ENCODE measurements at places on chromosomes 12 and 14. TPM values are rescaled to one million over a fixed set of nuclear protein-coding genes. Genes with fewer than 3 reads are reported as not detected.

The TMBIM6 gene
- total RNA-seq = 426 TPM

The EXOC3L4 gene
- 2.5 TPM for total RNA-seq

The ACRBP gene
- 3.8 TPM for total RNA-seq

DNA sequence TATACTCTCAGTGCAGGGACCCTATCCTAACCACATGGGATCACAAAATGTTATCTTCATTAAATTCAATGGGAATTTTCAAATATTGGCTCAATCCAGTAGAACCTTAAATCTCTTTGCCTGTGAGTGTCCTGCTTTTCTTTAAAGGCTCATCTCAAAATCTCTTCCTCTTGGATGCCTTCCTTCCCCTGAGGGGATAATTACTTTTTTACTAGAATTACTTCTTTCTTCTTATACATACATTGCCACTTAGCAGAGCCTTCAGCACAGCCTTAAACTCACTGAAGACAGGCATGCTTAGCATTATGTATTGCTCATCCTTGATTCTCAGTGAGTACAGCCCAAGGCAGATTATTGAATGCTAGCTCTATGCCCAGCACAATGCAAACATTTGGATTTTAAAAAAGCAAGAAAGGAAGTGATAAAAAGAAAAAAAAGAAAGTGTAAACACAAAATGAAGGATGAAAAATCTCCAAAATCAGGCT is 1918.0 kb upstream of the FLRT2 start:
- DNase-seq = no peak

DNA sequence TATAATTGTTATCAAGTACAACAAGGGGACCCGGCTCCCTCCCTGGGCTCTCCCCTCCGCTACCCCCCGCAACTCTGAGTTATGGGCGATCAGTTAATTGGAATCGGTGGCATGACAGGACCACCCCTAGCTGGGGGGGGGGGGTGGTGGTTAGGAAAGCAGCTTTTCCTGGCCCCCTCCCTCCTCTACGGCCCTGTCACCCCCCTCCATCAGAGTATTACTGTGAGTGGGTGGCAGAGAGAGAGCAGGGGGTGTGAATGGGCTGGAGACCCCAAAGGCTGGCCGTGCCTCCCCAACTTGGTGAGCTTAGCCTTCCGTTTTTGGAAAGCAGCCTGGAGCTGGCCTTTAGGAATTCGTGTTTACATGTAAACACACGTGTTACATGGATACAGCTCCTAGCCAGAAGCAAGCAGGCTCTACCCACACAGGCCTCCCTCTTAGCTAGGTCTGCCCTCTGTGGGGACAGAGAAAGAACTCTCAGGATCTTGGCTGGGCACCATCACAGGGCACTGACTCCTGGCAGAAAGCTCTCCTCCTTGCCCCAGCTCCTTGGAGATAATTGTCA is 1.1 kb upstream of the HOXC4 start:
- DNase-seq = peak; percentile 73

DNA sequence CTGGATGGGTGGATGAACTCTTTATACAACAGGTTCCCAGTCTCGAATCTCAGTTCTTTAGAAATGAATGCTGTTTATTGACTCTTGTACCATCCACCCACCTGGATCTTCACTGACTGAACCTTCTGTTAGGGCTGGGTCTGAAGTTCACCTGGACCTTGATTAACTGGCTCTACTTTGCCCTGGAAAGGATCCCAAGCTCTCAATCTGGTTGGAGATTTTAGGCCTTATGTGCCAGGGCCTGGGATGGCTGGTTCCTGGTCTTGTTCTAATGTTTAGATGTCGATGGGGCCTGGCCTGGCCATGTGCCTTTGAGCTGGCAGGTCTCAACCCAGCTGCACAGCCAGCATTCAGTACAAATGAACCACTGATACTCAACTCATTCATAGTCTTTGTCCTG is 76.5 kb upstream of the MED13L start:
- DNase-seq = no peak

GRCh38 chr14:21523203-21523602 is 2.9 kb downstream of the SALL2 start:
- DNase-seq = no peak

DNA sequence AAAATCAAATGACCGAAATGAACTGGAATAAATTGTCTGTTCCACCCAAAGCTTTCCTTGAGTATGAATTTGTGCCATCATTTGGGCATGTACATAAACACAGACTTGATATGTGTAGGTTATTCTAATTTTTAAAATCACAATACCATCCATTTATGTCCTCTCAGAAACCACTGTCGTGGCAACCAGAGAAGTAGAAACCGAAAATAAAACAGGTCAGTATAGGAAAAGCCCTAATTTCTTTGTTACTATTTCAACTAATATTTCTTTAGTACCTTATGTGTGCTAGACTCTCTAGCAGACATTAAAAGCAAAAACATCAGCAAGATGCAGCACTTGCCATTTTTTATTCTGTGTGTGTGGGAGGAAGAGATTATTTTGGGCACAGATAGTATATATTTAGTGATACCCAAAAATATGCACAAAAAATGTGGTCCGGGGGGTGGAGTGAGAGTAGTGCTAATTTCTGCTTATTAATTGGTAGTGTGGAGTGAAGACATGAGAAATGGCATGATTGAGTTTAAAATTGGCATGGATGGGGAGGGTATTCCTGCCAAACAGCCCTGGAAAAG is 130.8 kb upstream of the CNTN1 start:
- DNase-seq = no peak

DNA sequence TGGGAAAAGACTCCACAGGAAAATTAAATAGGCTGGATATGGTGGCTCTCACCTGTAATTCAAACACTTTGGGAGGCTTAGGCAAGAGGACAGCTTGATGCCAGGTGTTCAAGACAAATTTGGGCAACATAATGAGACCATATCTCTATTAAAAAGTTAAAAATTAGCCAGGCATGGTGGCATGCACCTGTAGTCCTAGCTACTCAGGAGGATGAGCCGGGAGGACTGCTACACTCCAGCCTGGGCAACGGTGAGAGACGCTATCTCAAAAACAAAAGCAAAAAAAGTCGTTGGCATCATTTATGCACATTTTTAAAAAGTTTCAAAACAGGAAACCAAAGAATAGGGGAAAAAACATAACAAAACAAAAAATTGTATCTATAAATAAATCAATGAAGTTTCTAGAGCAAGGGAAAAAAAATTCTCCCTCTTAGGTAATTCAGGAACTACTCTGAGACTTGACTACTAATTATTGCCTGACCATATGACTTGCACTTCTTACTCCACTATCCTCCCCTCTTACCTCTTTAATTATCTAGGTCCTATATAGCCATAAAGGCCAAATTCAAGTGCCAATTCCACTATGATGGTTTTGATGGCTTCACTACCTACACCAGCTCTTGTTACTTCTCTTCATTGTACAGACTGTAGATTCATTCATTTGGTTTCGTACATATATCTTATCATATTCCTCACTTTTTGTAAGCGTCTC is 1.6 kb downstream of the METTL3 start:
- DNase-seq = no peak

DNA sequence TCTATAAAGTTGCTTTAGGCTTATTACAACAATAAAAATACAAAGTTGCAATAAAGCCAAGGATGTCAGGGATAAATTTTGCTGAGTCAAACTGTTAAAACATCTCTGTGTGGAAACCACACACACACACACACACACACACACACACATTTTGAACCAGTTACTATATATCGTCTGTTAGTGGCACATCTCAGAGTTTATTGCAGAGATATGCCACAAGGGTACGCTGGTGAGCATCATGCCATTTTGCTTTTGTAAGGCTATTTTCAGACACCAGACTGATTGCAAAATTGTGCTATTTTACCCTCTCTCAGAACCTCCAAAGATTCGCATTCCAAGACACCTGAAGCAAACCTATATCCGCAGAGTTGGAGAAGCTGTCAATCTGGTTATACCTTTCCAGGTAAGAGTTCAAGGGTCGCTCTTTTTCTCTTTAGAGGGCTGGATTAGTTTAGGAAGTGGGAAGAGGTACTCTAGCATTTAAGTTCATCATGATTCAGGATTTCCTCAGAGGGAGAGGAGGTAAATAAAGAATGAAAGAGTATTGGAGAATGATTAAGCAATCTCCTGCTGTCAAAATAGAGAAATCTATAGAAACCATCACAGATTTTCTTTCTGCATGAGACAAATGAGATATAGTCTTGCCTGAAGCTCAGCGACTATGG is 27.3 kb upstream of the CHPT1 start:
- peak; percentile 75 for DNase-seq

DNA sequence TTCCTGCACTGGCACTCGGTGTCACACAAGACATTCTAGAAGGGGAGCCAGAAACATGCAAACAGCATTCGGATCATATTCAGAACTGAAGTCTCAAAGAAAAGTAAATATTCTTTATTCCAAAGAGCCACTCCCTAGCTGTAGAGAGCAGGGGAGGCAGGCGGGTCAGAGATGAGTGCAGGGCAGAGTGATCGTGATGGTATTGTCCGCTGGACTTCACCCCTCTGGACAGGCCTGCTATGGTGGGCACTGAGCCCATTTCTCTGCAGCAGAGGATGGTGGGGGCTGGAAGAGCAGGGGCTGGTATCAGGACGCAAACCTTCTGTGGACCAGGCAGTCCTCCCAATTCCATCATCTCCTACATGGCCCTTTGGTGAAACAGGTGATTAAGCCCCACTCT is 25.6 kb downstream of the IRF2BPL start:
- DNase-seq = no peak

GRCh38 chr12:83818881-83819280 is 1093.7 kb downstream of the SLC6A15 start:
- DNase-seq = peak; percentile 57

- DNase-seq = peak; percentile 99
Observed at GRCh38 chr12:109844983-109845823, 12.0 kb upstream of the TRPV4 start.

DNA sequence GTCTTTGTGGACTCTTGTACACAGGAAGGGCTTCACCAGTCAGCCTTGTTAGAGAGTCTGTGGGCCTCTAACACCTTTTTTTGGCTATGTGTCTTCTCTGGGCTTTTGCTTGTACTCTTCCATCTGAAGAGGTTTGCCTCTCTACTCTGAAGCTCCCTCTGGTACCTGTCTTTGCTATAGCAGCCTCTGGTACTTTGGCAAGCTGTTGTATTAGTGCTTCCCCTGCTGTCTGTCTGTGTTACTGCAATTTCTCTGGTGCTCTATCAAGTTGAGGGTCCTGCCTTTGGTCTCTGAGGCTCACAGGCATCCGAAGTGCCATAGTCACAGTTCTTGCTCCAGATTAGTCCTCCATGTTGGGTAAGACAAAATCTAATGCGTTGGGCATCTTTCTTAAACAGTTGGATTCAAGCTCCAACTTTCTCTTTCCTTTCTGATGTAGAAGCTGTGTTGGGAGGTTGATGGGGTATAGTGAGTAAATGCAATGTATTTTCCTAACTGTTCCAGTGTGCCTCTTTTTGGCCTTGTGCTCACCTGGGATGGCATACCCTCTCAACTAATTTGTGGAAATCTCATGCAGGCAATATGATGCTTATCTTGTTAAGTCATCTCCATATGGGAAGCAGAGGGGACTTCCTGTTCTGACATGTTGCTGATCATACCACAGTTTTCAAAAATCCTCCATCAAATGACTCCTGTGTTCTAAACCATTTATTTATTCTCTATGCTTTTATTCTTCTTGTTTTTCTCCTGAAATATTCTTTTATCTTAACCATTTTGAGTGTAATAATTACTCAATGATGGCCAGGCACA is 88.8 kb downstream of the ATF7IP start:
- DNase-seq = peak; percentile 90

- DNase-seq = no peak
Observed at GRCh38 chr14:102407258-102407657, 44.5 kb downstream of the TECPR2 start.

GRCh38 chr14:96363751-96364336 is 518 bp downstream of the GSKIP start:
- peak; percentile 81 for DNase-seq

- no peak for DNase-seq
Observed at GRCh38 chr14:22263961-22264360, 325.1 kb downstream of the DAD1 start.

GRCh38 chr14:72880164-72880563 is 13.7 kb downstream of the DPF3 start:
- no peak for DNase-seq

DNA sequence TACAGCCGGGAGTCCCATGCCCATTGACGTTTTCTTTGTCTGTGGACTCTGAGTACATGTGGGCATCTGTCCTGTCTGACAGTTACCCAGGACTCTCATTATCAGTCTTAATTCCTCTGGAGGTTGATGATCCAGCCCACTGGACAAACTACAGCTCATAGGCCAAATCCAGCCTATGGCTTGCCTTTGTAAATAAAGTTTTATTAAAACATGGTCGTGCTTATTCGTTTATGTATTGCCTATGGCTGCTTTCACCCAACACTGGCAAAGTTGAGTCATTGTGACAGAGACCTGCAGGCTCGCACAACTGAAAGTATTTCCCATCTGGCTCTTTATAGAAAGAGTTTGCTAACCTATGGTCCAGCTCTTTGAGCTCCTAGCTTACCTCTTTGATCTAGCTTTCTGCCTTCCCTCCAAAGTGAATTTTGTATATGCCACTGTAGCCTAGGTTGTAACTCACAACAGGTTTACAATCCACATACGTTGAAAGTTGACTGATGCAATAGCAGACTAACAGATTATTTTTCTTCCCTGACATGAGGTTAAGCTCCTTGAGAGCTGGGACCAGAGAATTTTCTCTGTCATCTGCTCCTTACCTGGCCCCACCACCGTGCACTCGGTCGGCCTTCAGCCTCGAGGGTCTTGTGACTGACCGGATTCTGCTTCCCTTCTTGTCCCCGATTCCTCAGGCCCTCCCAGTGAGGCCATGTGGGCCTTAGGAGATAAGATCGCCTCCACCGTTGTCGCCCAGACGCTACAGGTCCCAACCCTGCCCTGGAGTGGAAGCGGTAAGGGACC is 57.3 kb downstream of the ACACB start:
- peak; percentile 20 for DNase-seq

- no peak for DNase-seq
Observed at GRCh38 chr12:13194401-13195110, 2.0 kb upstream of the EMP1 start.

GRCh38 chr12:103799857-103800771 is 40.9 kb downstream of the NT5DC3 start:
- DNase-seq = peak; percentile 38

- DNase-seq = no peak
Observed at GRCh38 chr14:104717137-104717536, 6.9 kb upstream of the ADSS1 start.
